ENCODE measurements at places on chromosomes 3 and 15.

- DNase-seq: no peak
Observed at GRCh38 chr3:189298469-189299375, 127.0 kb downstream of the TPRG1 start.

GRCh38 chr3:44832032-44832431 lies 29.7 kb upstream of the TMEM42 start:
- DNase-seq: no peak

GRCh38 chr3:16477521-16477920 lies 36.0 kb downstream of the RFTN1 start:
- no peak for DNase-seq

GRCh38 chr3:56855856-56856512 lies 54.2 kb upstream of the ARHGEF3 start:
- DNase-seq: no peak

- DNase-seq: no peak
Observed at GRCh38 chr3:64829331-64829730, 141.5 kb upstream of the ADAMTS9 start.

DNA sequence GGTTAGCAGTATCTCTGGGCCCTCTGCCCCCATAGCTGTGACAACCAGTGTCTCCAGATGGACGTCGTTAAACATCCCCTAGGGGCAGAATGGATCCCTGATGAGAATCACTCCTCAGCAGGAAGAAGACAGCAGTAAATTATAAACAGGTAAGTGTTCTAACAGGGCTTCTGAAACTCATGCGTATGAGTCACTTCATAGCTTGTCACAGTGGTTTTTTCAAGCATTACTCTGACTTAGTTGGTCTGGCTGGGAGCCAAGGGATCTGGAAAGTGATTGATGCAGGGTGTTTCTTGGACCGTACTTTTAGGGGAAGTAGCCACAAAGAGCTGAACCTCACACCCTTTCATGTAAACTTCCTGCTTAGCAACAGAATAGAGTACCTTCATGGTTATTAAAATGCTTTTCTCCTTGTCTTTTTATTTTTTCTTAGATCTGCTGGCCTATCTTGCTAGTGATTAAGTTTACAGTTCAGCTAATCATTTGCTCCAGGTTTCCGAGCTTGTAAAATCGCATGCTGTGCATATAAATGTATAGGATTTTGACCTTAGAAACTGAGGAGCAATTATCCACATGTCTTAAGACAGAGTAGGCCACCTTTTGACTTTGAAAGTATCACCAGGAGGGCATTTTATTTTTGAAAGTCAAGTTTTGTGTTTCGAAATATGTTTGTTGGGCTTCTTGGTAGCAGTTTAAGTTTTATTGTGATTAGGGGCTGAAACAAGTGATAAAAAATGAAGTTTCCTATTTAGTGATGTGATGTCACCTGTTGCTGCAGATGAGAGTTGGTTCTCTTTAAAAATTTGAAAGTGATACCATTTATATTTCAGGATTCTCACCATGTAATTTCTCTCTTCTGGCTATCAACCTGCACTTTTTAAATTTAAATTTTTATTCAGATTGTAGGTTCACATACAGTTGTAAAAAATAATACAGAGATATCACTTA lies 333.9 kb downstream of the PTPRG start:
- DNase-seq: peak; percentile 74

- no peak for DNase-seq
Observed at GRCh38 chr3:180804916-180805315, 107.6 kb upstream of the FXR1 start.

DNA sequence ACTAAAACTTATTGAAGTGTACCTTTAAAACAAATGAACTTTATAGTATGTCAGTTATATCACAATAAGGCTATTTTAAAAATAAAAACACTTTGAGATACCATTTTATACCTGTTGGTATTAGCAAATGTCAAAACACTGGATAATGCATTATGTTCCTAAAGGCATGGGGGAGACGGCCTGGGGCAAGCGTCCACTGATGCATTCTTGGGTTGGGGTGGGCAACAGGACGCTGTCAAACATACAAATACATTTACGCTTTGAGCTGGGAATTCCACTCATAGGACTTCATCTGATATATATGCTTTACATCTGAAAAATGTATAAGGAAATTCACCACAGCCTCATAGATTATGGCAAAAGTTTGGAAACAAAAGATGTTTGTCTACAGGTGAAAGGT lies 7.6 kb upstream of the GATA2 start:
- no peak for DNase-seq

DNA sequence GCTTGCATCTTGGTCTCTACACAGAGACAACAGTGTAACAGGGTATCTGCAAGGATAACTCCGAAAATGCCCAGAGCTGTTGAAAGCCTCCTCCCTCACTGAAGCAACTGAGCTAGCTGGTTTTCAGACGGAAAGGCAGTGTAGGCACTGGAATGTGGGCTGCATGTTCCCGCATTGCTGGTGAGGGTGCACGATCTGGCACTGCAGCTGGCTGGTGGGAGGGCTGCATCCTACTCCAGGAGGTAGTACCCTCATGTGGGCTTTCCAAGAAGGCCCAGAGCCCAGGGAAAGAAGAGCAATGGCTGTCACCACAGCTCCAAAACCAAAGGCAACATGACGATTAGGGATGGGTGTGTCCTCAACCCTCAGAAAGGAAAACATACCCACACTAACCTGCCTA lies 28.7 kb upstream of the RPS17 start:
- DNase-seq: no peak

DNA sequence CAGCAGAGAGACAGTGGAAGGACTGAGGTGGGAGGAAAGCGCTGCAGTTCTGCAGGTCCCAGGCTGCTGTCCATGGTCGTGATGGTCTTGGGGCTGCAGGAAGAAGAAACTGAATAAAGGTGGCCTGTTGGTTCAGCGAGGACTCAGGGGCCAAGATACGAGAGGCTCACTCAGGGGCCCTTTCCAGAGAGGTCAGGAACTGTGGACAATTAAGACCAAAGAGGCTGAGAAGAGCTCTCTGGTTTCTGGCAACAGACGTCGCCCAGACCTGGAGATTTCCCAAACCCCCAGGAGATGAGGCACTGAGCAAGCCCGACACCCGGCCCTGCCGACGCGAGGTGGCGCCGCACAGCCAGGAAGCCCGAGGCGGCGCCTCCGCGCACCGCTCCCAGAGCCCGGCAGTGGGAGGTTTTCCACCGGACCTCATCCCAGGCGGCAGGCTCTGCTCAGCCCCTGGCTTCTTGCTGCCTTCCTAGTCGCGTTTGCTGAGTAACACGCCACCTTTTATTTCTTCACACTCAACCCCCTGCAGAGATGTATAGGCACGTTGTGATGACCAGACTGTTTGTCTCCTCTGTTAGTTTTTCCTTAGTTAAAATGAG lies 56.4 kb upstream of the ARRDC4 start:
- peak; percentile 45 for DNase-seq

GRCh38 chr15:66070220-66070934 lies 183.2 kb downstream of the MEGF11 start:
- DNase-seq: no peak

- no peak for DNase-seq
Observed at GRCh38 chr15:96889734-96890480, 559.4 kb downstream of the NR2F2 start.

DNA sequence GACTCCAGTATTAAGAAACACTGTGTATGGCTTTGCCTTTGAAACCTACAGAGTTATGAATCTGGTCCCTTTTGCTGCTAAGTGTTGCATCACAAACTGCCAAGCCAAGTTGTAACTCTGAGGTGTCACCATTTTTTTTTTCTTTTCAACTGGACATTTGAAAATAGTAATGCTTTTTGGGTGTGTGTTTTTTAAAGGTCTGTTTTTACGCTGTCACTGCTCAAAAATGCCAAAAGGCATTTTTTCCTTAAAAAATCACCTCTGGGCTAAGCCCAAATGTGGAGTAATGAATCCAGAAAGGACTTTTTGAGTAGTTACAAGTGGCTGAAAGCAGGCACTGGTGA lies 9.5 kb downstream of the SMAD3 start:
- DNase-seq: no peak

DNA sequence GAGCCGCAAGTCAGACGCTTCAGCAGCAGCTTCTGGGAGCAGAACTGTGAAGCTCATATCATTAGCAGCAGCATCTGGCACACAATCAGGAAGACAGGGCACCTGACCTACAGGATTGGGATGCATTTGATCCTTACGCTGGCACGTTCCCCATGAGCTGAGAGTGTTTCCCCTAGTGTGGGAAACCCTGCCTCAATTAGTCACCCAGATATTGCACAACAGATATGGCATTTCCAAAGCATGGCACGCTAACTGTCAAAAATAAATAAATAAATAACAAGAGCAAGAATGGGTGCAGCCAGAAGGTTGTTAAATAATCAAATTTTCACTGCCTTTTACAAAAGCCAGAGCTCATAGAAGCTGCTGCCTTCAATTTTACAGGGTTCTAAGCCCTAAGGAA lies 189.6 kb upstream of the THBS1 start:
- no peak for DNase-seq

- DNase-seq: no peak
Observed at GRCh38 chr3:10964537-10965167, 27.9 kb upstream of the SLC6A1 start.

DNA sequence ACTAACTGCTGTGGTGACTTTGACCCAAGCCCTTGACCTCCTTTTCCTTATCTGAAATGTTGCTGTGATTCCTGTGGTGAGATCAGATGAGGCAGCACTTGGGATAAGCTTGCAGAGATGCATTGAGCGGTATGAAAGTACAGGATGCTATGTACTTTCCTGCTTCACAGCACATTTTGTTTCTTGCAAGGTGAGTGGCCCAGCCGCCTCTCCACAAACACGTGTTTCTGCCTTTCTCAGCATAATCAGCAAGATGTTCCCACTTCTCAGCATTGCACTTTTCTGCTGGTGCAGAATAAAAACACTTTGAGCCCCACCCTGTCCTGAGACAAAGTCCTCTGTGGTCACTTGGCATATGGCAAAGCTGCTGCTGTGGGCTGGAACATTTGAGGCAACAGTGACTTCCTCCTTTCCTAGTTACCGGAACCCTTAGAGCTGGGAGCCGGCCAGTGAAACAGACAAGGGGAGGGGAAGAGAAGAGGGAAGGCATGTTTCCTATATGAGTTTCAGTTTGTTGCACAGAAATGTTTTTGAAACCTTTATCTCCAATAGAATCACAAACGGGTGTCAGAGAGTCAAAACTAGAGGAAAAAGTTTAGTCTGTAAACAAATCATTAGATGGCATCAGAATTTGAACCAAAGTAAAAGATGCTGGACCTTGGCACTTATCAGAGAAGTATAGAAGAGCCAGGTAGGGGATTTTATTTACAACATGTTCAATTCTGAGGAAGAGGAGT lies 5.0 kb downstream of the NUDT16 start:
- no peak for DNase-seq

DNA sequence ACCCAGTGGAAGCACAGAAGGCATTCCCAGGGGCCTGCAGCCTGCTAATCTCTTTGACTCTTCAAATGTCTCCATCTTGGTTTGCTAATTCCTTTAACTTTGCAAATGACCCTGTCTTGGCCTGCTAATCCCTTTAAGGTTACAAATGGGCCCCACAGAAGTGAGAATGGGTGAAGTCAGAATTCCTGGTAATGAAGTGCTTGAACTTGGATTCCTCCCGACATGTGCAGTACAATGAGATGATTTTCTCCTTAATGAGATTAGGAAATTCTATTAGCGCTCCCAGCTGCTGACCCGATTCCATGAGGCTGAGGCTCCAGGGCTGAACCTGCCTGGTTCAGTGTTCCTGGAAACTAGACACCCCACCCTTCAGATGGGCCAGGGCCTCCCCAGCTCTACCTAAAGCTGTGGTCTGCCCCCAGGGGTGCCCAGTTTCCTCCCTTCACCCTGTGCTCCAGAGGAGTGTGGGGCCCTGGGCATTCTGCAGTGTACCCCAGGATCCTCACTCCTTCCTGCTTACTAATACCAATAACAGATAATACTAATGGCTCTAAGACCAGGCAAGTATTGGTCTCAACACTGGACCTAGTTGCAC lies 47.4 kb downstream of the SCN5A start:
- no peak for DNase-seq

DNA sequence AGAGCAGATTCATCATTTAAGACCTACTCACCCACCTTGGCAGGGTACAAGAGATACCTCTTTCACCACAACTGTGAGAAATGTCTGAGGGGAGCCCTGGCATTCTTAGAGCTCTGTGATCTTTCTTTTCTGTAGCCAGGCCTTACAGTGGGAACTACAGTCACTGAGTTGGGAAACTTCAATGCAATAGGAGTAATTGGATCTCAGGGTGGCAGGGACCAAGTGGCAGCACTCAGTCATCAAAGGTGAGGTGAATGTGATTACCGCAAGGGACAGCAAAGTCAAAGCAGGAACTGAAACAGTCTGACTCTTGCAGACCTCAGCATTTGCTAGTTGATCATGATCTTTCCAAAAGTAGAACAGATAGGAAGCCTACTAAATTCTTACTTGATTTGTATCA lies 7.2 kb upstream of the MCF2L2 start:
- no peak for DNase-seq

DNA sequence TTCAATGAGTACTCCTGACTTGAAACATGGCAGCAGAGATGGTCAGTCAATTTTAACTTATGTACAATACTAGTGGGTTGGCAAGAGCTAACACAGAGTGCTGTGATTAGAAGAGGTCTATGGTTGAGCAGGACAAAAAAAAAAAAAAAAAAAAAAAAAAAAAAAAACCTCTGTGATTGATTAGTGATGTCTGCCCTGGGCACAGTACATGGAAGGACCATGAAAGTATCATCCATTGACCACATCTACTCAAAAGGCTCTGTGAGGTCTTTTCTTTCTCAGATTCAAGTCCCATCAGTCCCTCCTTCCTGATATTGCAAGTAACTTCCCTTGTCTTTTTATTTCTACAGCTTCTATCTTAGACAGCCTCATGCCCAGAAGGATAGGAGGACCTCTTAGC lies 59.6 kb downstream of the NTRK3 start:
- DNase-seq: no peak

- no peak for DNase-seq
Observed at GRCh38 chr15:81275711-81276392, 48.1 kb downstream of the STARD5 start.

DNA sequence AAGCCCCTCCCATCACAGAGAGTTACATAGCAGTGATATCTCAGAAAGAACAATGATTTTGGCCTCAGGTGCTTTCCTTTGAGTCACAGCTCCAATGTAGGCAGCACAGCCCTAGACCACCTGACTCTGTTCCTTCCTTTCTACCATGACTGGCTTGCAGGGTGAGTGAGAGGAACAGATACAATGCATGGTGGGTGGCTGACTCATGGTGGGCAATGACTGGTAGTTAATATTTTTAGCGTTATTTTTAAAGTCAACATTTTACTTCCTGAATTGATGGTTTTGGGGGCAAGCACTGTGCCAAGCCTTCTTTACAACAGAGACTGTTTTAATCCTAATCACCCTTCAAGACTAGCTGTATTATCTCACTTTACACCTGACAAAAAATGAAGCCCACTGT lies 32.8 kb upstream of the ST3GAL6 start:
- DNase-seq: no peak
